ENCODE measurements at places on chromosomes 7 and 10.

DNA sequence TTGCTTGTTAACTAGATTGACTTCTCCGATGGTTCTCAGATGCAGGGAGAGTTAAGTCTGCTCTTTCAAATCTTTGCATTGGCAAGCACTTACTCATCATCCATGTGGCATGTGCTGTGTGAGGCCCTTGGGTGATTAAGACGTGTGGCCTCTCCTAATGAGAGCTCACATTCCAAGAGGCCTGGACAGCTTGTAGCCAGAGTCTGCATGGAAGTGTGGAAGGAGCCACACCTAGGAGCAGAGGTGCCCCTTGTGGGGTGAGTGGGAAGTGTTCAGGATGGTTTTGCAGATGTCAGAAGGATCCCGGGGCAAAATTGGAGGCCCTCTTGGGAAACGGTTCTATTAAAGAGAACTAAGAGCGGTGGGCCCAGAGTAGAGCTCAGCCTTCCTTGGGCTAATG lies 225.9 kb downstream of the PAXIP1 start:
- no peak for DNase-seq

DNA sequence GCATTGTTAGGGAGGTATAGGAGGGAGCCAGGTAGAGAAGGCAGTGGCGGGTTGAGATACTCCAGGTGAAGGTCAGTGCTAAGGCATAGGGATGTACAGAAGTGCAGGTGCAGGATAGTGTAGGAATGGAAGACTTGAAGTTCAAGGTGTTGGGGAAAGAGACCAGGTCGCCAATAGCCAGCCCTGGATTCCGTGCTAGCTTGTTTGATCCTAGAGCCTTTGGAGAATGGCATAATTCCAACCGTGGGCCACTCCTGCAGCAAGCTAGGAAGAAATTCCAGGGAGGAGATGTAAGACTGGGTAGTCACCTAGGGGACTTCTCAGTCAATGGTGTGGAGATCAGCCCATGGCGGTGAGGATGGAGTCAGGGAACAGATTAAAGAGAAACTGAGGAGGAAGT lies 272.7 kb downstream of the RPS24 start:
- DNase-seq = no peak

- DNase-seq = no peak
Measured at GRCh38 chr7:4960363-4960762, 1.4 kb upstream of the MMD2 start.

GRCh38 chr10:98344589-98345038 lies 70.4 kb downstream of the PYROXD2 start:
- DNase-seq = no peak

Measured in stimulated activated CD4-positive, alpha-beta T cell treated with anti-CD3 and anti-CD28 coated beads, Interleukin-2, amount 100 ng/mL, for 4 hours (primary cell).